ACHN (cell line): ENCODE measurements at places on chromosomes 3 and 15.
A peak's percentile ranks its signal among the peaks of the same experiment; 100 is the strongest.

DNA sequence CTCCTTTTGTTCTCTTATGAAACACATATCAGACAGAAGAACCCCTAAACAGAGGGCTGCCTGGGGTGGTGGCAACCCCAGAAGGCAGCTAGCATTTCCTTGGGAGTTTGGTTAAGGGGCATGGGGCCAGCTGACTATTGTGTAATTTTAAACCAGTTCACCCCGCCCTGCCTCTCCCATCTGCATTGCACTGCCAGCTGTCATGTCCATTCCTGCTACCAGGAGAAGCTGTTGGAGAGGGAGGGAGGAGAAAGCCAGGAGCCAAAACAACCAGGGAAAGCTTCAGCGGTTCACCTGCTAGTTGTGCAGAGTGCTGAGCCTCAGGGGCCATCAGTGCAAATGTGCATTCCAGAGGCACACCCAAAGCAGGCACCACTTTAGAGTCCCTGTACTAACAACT, 47.6 kb upstream of the ATP1B3 start:
- no peak for DNase-seq

- DNase-seq, result peak; percentile 62
Observed at GRCh38 chr3:196969660-196970546, 1.3 kb upstream of the PIGZ start.

GRCh38 chr15:37516621-37517020, 416.3 kb upstream of the MEIS2 start:
- DNase-seq, result no peak

DNA sequence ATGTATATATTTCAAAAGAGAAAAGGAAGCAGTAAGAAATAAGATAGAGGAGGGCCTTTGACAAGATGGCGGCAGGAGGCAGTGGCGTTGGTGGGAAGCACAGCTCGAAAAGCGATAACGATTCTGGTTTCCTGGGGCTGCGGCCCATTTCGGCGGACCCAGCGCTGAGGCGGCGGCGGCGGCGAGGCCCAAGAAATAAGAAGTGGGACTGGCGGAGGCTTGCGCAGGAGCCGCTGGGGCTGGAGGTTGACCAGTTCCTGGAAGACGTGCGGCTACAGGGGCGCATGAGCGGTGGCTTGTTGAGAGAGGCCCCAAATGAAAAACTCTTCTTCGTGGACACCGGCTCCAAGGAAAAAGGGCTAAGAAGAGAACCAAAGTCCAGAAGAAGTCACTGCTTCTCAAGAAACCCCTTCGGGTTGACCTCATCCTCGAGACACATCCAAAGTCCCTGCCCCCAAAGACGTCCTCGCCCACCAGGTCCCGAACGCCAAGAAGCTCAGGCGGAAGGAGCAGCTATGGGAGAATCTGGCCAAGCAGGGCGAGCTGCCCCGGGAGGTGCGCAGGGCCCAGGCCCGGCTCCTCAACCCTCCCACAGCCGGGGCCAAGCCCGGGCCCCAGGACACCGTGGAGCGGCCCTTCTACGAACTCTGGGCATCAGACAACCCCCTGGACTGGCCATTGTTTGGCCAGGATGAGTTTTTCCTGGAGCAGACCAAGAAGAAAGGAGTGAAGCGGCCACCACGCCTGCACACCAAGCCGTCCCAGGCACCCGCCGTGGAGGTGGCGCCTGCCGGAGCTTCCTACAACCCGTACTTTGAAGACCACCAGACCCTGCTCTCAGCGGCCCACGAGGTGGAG, 624.3 kb downstream of the MCTP2 start:
- DNase-seq, result no peak

GRCh38 chr3:59796456-59796855, 746.6 kb upstream of the CFAP20DC start:
- DNase-seq, result no peak

- no peak for DNase-seq
Observed at GRCh38 chr3:16233806-16234205, 30.9 kb downstream of the DPH3 start.

DNA sequence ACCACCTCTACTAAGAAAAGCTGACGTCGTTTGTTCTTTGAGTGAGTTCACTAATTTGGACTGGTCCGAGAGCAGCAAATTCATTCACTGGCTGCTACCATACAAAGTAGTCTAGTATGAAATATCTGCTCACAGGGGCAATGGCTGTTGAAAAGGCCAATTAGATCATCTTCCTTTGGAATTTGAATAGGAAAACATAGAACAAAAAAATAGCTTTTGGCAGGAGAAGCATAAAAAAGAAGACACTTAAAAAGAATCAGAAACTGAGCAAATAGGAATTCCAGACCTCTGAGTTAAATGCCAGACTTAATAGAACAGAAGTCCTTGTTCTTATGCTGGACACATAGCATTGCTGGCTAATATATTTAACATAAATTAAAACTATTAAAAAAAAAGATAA, 159.3 kb downstream of the IL1RAP start:
- no peak for DNase-seq

GRCh38 chr3:50441424-50442217, 61.8 kb downstream of the CACNA2D2 start:
- DNase-seq, result no peak

DNA sequence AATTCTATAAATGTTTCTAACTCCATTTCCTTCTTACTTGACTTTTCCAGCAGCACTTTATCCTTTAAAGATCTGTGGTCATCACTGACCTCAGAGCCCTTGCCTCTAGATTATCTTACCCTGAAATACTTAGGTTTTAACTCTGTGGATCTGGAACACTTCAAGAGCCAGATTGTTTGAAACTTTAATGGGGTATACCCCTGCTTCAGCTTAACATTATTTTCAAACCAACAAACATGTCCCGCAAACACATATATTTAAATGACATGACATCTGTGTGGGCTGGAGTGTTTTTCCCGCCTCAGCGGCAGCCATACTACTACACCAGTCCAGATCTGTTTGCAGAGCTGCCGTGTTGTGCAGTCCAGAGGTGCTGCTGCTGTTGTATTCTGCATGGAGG, 252.0 kb upstream of the TPM1 start:
- no peak for DNase-seq

GRCh38 chr15:60804986-60805949, 326.3 kb upstream of the ICE2 start:
- DNase-seq, result no peak

DNA sequence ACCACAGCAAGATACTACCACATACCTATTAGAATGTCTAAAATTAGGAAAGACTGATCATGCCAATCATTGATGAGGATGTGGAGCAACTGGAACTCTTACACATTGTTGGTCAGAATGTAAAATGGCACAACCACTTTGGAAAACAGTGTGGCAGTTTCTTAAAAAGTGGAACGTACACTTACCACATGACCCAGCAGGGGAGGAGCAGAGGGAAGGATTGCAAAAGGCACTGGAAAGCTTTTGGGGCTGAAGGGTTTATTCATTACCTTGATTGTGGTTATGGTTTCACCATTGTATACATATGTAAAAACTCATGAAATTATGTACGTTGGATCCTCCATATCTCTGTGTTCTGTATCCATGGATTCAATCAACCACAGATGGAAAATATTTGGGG, 3.3 kb upstream of the EHD4 start:
- no peak for DNase-seq

DNA sequence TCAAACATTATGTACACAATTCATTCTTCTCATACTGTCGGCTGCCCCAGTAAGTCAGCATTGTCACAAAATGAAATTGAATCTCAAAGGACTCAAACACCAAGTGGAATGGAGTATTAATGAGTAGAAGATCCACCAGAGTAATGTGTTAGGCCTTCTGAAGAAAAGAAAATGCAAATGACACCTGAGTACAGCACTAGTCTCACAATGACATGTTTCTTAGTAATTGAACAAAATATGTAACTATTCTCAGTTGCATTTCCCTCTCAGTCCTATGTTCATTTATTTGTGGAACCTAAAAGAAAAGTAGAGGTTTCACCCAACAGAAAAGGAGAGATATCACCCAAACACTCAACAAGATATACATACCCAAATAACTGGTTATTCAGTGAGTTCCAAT, 283.9 kb upstream of the THBS1 start:
- no peak for DNase-seq
